ENCODE measurements at places on chromosomes 7 and 10.
A peak's percentile ranks its signal among the peaks of the same experiment; 100 is the strongest.

DNA sequence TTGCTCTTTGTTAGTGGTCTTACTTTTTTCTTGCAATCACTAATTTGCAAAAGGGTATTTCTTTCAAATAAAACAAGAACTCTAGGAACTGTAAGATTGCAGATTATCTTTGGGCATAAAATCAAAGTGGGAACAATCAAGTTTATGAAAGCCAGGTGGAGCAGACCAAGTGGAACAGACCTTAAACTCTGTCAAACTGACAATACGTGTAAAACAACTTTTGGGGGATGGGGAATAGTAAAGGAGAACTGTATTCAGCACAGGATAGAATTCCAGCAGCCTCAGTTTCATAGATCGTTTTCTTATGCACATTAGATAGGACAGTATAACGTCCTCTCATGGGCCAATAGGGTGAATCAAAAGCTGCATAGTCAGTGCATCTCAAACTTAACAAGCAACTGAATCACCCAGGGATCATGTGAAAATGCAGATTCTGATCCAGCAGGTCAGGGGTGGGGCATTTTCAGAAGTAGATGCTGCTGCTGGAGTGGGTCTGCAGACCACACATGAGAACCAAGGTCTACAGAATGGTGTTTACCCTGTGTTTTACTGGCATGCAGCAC, 120.7 kb downstream of the PIP4K2A start:
- no peak for DNase-seq

DNA sequence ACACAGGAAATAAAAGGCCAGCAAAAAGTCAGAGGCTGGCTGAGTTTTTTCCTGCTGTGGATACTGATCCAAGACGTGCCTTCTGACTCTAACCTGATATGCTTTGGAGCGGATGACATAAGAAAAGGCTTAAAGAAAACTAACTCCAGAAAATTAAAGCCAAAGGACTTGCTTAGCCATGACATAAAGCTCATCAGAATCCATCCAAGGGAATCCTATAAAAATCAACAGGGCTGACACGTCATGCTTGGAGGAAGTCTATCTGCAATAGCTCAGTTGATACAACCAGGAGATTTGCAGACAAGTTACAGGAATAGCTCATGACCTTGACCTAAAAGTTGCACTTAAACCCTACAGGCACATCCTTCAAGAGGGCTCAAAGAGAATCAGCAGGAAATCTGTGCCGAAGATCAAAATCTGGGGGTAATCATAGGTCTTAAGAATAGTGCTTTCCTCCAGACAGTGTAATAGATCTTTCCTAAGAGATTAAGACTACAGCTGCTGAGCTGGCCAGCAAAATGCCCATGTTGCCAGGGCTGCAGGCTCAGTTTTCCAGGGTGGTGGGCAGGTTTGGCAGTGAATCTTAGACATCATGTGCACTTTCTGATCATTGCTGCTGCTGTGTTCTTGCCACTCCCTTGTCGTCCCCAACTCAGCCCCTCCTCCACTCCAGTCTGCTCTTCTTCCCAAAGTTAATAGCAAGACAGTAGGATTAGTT, 111.5 kb upstream of the SVIL start:
- no peak for DNase-seq

DNA sequence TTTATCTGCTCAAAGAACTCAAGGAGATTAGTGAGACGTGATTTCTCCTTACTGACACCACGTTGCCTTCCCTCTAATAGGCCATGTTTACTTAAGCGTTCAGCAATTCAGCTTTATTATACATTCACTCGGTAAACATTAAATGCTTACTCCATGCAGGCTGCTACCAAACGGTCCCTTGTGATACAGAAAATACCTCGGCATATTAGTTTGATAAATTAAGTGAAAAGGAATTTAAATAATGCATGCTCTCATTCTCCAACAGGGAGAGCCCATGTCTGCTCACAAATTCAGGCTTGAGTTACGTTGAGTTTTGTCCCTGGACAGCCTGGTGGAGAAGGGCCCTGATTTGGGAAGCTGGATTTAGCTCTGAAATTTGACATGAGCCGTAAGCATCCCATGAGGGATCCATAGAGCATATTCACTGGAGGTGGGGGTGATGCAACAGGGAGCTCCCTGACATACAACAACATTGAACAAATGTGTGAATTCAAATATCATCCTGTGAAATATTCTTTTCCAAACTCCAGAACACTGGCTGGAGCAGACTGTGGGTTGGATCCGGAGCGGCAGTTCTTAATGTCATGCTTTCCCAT, 86.3 kb downstream of the TBXAS1 start:
- DNase-seq: no peak

DNA sequence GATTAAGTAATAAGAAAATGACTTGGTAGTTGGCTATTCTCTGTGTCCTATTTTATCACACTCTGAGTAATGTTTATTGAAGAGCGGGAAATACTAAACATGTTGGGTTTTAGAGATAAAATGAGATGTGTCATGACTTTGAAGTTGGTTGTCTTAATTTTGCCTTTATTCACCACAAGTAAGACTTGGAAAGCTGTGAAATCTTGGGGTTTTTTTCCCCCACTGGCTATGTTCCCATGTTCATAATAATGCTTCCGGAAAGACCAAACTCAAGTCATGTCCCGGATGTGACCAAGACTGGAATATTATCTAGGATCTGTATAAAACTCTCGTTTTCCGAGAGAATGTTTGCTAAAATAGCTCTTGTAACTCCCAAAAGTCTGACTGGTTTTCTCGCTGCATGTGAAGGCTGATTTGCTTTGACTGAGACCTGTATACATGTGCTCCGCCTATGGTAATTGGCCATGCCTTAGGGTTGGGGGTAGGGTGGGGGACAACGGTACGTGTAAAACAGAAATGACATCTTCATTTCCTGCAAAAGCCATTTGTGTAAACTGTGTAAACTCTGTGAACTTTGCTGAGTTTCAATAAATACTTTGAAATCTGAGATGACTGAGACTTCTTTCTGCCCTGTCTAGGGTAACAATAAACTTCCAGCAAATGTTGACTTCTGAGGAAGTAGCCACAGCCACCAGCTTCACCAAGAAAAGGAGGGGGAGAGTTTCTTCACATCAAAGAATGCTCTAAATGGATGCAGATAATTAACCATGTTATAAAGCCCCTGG, 169.6 kb downstream of the ZNF365 start:
- no peak for DNase-seq

DNA sequence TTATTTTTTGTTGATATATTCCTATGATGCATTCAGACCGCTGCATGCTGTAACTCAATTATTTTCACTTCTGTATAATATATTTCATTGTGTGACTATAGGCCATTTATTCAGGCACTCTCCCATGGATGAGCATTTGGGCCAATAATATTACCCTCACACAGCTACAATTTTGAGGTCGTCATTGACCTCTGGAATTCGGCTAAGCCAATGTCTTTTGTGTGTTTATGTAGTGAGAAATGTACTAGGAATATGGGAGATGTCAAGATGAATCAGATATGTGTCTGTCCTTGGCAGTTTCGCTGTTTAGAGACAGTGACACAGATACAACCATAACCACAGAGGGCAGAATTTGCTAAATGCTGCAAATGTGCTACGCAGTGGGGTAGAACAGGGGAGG, 474.2 kb downstream of the ADRA2A start:
- DNase-seq: no peak

GRCh38 chr7:65477326-65477725, 103.7 kb downstream of the ZNF92 start:
- DNase-seq: no peak

DNA sequence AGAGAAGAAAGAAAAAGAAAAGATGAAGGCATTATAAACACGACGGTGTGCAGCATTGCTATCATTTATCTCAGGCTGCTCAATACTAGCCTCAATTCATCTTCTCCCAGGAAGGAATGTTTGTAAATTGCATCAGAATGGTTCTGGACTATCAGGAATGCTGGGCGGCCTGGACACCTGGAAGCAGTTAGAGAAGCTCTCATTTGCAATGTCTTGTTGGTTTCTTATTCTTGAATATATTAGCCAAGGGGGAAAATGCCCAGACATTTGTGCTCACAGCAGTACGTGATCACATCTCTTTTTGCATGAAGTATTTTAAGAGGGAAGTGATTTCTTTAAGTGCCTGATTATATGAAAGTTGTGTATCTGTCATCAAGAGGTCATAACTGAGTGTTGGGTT, 85.6 kb upstream of the IMMP2L start:
- DNase-seq: no peak

- no peak for DNase-seq
Measured at GRCh38 chr7:82323806-82324205, 119.8 kb downstream of the CACNA2D1 start.

DNA sequence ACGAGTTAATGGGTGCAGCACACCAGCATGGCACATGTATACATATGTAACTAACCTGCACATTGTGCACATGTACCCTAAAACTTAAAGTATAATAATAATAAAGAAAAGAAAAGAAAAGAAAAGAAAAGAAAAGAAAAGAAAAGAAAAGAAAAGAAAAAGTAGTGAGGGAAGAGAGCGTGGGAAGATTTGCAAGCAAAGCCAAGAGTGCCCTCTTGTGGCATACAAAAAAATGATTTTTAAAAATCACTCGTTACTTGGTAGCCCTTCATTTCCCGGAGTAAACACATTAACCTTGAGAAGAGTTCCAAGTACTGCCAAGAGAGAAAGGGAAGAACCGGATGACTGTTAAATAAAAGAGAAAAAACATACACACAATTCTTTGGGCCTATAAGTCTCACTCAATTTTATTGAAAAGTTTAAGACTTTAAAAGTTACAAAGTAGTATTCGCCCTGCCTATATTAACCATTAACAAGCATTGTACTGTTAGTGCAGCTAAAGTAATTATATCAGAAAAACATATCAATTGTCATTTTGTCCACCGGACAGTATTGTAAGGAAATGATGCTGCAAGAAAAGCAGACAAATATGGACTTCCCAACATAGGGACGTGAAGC, 6.2 kb upstream of the CH25H start:
- DNase-seq: no peak

- DNase-seq: no peak
Measured at GRCh38 chr10:95434583-95434982, 126.6 kb downstream of the SORBS1 start.

- no peak for DNase-seq
Measured at GRCh38 chr7:13803134-13803533, 186.3 kb downstream of the ETV1 start.

DNA sequence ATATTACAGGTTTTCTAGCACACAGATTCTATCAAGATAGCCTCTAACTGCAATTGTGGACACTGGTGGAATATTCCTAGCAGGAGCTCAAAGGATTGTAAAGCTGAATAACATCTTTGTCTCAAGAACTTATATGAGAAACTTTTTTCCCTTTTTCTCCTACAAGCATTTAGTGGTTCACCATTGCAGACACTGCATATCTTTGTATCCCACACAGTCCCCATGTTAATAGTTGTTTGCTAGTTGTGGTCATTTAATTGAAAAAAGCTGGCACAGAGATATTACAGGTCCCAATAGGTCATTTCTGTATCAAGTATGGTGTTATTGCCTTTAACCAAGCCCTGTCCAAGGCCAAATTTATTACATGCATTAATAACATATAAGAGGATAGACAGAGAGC, 226.2 kb upstream of the TCF7L2 start:
- DNase-seq: no peak

- DNase-seq: no peak
Measured at GRCh38 chr7:12158334-12159060, 52.6 kb upstream of the TMEM106B start.

DNA sequence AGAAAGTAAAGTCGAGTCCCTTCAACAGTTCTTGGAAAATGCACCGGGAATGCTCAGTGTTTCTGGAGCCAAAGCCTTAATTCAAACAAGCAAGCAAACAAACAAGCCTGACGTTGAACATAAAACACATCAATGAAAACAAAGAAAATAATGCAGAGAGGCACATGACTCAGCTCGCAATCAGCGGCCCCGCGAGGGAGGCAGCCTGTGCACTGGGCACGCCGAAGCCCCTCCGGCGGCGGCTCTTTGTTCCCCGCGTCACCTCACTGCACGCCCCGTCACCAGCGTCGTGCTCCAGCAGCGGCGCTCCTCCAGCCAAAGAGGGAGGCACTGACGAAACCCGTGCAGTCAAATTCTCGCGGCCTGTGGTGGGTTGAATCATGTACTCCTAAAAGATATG, 151.5 kb downstream of the DNAJB6 start:
- DNase-seq: no peak

DNA sequence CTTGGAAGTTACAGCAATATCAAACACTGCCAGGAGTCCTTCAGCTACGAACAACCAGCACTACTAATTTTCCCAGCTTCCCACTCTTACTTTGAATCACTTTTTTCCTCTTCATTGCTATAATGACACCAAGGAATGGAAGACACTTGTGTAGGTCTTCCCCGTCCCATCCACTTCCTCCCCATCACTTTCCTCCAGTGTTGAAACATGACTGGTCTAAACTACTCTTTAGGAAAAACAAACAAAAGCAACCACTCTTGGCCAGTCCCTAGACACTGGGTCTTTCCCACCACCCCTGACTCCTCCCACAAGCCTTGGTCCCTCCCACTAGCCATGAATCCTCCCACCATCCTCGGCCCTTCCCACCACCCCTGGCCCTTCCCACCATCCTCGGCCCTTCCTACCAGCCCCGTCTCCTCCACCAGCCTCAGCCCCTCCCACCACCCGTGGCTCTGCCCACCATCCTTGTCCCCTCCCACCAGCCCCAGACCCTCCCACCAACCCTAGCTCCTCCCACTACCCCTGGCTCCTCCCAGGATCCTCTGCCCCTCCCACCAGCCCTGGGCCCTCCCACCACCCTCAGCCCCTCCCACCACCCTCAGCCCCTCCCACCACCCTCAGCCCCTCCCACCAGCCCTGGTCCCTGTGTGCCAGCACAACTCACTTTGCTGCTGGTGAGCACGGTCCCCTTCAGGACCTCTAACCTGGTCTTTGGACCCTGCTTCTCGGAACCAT, 68.5 kb downstream of the CXCL12 start:
- no peak for DNase-seq

GRCh38 chr7:68394131-68394530, 1204.1 kb upstream of the AUTS2 start:
- no peak for DNase-seq

DNA sequence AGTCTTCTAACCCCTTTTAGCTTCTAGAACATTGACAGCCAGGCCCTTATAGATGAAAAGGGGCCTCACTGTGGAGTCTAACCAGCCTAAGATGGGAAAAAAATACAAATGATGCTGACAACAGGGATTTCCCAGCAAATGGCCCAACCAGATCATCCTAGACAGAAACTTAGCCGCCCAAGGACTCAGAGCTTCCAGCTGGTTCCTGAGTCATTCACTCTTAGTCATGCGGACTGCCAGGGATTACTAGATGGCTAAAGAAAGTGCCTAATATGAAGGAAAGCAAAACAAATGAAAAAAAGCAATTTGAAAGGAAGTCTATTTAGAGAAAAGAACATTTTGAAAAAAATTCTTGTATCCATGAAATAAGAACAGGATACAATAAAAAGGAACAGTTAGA, 23.7 kb downstream of the TSPAN14 start:
- DNase-seq: no peak

- DNase-seq: peak; percentile 51
Measured at GRCh38 chr7:98745722-98746318, 124.0 kb downstream of the TMEM130 start.

GRCh38 chr10:80697926-80698325, 160.2 kb downstream of the SH2D4B start:
- no peak for DNase-seq

- no peak for DNase-seq
Measured at GRCh38 chr10:60009276-60009675, 102.9 kb upstream of the CCDC6 start.

- no peak for DNase-seq
Measured at GRCh38 chr10:114337510-114338462, 66.5 kb downstream of the AFAP1L2 start.

Measured in stimulated activated CD8-positive, alpha-beta memory T cell treated with anti-CD3 and anti-CD28 coated beads, Interleukin-7, amount 100 ng/mL, for 1 hour (primary cell).